Cerebellum (tissue), 4 donors: ENCODE measurements at places on chromosomes 2 and 18.

GRCh38 chr2:62473246-62473827 lies 32.7 kb downstream of the TMEM17 start:
- no peak for DNase-seq

- DNase-seq = no peak
These were observed 29.7 kb downstream of the DGKD start for GRCh38 chr2:233384015-233384414.

DNA sequence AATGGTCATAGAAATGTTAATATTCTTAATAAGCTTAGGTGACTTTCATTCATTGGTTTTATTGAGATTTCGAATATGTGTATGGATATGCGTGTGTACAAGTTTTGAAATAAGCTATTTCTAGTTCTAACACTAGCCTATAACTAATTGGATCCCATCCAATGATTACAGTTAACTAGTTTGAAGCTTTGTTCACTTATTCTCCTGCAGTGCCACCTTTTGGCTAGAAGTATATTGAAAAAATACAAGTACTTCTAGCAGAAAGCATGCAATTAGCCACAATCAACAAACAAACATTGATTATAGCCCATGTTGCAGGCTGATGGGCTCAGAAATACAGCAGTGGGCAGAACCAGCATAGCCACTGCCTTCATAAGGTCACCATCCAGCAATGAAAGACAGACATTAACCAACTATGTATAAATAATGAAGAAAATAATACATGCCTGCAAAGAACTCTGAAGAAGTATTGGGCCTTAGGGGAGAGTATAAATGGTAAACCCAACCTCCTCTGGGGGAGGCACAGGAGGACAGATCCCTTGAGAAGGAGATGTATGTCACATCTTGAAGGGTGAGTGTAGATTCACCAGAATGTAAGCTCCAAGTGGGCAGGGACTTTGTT lies 5.1 kb upstream of the PIEZO2 start:
- no peak for DNase-seq

DNA sequence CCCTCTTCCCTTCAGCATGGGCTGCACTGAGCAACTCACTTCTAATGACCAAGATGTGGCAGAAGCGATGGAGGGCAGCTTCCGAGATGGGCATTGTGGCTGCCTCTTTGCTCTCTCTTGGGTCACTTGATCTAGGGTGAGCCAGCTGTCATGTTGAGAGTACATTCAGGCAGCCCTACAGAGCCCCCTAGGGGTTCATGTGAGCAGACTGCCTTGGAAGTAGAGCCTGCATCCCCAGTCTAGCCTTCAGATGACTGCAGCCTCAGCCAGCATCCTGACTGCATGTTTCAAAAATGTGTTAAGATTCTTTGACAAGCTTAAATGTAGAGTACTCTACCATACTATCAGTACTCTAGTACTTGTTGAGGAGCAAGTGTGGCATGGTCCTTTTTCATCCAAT lies 143.9 kb downstream of the NCK2 start:
- DNase-seq = no peak

DNA sequence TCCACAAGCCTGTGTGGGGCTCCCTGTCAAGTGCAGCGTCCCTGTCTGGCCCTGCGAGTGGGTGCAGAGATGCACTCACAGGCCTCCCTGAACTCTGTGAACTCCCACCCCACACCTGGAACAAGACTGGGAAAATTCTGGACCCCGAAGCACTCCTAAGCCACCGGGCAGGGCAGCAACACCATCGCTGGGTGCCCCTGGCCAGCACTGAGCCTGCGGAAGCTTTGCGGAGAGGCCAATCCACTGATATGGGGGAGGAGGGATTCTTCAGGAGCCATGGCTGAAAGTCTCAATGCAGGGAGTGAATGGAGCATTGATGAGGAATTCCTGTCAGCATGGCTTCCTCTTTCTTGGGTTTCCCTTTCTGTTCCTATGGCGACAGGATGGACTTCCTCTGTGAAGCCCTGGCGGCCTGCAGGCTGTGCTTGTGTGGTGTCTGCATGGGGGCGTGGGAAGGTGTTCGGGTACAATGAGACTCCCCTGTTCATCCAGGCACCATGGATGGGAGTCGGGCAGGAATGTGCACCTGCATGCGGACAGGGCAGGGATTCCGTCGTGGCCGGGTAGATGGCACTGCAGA lies 15.1 kb downstream of the TRIB2 start:
- no peak for DNase-seq

DNA sequence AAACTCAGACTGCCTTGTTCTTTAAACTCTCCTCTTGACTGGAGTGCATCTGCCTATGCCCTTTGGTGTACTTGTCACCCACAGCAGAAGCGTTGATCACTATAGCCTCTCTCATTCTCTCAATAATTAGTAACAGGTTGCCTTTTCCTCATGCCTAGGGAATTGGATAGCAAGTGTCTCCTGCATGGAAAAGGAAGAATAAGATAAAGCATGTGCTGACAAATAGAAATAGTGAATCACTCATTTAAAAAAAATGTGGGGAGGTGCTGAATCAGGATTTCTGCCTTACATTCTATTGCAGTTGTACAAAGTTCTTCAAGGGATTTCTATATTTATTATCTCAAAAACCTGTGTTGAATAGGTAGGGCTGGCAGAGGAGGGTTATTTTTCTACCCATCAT lies 323.0 kb downstream of the TXNL1 start:
- DNase-seq = no peak

- DNase-seq = no peak
These were observed 96.7 kb upstream of the LMAN1 start for GRCh38 chr18:59455728-59456276.

DNA sequence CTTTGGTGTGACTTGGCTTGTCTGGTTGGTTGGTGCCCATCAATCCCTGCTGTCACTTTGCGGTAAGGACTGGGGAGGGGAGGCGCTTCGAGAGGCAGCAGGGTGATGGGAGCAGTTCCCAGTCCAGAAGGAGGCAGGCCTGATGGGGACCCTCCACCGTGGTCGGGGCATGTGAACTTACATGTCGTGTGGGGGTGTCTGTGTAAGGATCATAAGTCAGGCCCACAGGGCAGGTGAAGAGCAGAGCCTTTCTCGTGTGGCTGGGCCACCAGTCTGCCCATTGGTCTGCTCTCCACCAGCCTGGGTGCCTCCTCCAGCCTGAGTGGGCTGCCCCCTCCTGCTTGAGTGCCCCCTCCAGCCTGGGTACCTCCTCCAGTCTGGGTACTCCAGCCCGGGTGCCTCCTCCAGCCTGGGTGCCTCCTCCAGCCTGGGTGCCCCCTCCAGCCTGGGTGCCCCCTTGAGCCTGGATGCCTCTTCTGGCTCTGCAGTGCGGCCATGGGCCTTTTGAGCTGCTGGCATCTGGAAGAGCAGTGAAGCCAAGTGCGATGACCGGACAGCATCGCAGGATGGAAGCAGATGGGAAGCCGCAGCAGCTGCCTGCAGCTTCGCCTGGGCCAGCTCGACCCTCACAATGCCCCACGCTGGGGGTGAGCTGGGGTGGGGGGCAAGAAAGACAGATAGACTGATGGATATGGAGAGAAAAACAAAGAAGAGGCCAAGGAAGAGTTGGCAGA lies 25.0 kb downstream of the ATOH8 start:
- no peak for DNase-seq

DNA sequence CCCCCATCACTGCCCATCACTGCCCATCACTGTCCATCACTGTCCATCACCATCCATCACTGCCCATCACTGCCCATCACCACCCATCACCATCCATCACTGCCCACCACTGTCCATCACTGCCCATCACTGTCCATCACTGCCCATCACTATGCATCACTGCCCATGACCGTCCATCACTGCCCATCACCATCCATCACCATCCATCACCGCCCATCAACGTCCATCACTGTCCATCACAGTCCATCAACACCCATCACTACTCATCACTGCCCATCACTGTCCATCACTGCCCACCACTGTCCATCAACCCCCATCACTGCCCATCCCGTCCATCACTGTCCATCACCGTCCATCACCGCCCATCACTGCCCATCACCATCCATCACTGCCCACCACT lies 57.8 kb upstream of the OTOS start:
- no peak for DNase-seq

DNA sequence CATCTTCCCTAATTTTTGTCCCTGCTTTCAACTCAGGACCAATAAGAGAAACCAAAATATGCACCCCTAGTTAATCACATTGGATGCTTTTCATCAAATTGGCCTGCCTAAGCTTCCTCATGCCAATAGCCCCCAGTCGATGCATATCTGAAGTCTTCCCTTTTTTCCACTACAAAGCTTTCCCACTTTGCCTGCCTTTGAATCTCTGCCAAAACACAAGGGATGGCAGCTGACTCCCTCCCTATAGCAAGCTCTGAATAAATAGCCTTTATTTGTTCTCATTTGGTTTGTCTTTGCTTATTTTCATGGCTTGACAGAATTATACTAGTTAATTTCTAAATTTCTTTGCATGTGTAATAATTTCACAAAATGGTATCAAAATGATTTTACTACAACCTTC lies 621.2 kb downstream of the MBD2 start:
- no peak for DNase-seq

DNA sequence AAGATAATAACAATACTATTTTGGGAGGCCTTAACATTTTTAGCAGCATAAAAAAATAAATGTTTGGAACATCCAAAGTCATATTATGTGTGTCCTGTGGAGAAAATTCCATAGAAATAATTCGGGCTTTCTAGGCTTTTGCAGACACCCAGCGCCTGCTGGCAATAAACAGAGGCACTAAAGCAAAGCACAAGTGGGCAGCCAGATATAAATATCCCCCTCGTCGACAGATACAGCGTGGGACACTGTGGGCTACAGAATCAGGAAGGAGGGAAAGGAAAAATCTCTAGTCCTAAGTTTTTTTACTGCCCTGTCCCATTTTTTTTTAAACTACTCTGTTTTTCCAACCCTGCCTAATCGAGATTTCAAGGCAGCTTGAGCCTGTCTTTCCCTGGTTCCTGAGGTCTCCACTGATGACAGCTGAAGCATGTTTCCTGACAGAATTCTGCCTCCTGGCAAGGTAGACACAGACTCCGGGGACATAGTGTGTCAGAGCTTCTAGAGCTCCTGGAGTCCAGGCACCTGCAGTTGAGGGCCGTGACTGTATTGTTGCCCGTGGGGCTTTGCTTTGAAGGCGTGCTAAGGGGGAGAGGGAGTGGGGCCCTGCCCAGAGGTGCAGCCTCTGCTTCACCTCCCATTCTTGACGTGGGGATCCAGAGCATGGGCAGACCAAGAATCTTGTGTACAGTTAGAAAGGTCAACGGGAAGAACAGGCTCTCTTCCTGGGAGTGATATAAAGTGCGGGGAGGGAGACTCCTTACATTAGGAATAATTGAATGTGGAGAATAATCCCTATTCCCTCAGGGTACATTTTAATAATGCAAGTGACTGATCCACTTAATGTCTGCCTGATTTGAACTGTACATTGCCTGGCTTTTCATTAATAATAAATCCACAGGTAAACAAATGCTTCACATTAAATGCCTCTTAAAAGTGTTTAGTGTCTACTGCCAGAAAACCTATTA lies 232.3 kb downstream of the DCC start:
- DNase-seq = no peak

GRCh38 chr2:168165397-168165796 lies 82.0 kb downstream of the STK39 start:
- DNase-seq = no peak

GRCh38 chr2:23941644-23942043 lies 1.4 kb downstream of the UBXN2A start:
- DNase-seq = no peak

- no peak for DNase-seq
These were observed 283.5 kb downstream of the PID1 start for GRCh38 chr2:228987441-228988155.

- no peak for DNase-seq
These were observed 263.8 kb downstream of the LOXHD1 start for GRCh38 chr18:46393230-46393629.

DNA sequence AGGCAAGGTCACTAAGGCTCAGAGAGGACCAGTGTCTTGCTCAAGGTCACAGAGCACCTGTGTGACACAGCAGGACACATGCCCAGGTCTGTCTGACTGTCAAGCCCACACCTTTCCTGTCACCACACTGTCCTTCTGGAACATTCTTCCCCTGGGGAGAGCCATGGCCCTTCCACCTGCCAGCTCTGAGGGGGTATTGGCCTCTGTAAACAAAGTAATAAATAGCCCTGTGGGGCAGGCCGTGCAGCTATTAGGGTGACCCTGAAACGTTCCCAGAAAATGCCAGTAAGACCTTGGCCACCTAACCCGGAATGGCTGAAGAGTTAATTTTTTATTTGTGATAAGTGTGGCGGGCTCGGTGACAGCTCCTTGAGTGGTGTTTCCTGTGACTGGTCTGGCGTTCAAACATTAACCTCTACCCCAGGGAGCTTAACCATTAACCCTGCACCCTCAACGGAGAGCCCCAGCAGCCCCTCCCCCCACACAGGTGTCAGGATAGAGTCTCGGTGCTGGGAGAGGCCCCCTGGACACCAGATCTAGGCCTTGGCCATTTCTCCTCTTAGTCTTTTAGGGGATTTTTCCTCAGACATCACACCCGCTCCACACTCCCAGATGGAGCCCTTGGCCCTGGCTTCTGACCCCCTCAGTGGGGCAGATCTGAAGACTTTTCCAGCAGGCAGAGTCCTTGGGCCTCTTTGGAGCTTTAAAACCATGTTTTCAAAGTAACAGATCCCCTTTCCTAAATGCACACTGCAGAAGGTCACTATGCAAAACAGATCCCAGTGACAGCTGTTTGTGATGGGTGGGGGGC lies 36.6 kb downstream of the SCTR start:
- no peak for DNase-seq

GRCh38 chr2:148162871-148163270 lies 142.0 kb downstream of the MBD5 start:
- DNase-seq = no peak

- no peak for DNase-seq
These were observed 32.4 kb downstream of the HADHA start for GRCh38 chr2:26212011-26212410.

DNA sequence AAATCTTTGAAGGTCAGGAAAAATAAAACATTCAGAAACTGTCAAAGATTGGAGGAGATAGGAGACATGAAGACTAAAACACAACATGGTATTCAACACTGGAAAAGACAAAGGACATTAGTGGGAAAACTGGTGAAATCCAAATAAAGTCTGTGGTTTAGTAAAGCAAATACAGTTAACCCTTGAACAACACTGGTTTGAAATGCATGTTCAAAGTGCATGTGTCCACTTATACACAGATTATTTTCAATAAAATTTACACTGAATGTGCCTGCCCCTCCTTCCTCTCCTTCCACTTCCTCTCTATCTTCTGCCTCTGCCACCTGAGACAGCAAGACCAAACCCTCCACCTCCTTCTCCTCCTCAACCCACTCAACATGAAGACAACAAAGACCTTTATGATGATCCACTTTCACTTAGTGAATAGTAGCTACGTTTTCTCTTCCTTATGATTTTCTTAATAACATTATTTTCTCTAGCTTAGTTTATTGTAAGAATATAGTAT lies 14.5 kb downstream of the OLA1 start:
- DNase-seq = no peak

GRCh38 chr2:78065366-78065765 lies 543.2 kb upstream of the LRRTM4 start:
- no peak for DNase-seq
